H9 (cell line): ENCODE measurements at places on chromosomes 6 and 20.

DNA sequence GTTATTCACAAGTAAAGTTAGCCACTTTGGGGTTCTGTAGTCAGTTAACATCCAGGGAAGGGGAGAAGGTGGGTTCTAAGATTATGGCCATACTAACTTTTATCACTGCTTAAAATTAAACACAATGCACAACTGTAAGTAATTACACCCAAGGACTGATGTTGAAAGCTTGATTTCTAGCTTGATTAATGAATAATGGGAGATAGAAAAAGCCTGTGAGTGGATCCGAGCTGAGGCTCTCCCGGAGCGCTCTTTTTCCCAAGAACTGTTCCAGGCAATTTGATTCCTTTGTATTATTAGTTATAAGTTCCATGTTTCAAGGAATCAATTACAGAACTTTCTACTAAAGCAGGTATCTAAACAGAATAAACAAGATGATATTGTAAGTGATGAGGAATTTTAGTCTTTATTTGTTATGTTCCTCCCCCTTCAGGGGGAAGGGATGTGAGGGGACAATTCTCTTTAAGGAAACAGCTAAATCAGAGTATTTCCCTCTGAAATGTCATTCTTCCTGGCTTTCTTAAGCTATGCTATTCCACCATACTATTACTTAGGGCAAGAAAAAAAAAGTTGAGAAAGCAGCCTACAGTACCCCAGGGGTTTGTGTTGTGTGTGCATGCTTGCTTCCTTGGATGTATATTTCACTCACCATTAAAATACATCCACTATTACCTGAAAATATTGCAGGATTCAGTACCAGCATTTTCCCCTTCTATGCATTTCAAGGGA lies 3.8 kb downstream of the TSHZ2 start:
- DNase-seq = no peak

DNA sequence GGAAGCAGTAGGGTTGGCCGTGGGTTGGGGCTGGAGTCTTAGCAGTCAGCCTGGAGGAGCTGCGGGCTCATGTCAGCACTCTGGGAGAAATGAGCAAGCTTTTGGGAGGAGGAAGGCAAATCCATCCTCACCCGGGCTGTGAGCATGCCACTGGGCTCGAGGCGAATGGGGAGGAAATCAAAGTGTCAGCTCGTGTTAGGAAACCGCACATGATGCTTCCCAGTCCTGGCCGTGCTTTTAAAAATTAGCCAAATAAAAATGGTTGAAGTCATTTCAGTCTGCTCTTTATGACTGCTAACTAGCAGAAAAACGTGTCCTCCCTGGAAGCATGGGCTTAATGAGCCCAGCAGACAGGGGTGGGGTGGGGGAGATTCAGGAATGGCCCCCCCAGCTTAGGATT lies 98.1 kb downstream of the NFATC2 start:
- no peak for DNase-seq

GRCh38 chr6:2663123-2663522 lies 87.6 kb downstream of the MYLK4 start:
- no peak for DNase-seq

- DNase-seq = no peak
These were observed 54.9 kb upstream of the ZNF133 start for GRCh38 chr20:18233408-18233943.

DNA sequence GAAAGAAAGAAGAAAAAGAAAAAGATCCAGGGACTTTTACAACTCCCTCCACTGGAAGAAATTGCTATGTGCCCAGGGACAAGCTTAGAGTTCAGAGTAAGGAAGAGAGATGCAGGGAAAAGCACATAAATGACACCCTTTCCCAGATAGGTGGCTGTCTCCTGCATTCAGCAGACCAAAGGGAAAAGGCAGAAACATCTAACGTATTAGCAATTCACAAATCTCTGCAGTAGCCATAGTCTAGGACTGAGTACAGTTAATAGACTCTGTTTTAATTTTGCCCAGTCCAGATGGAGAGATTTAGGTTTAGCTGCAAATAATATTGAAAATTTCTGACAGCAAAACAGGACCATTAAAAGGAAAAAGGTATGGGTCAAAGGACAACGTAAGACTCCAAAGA lies 71.3 kb upstream of the TNFRSF21 start:
- DNase-seq = no peak

DNA sequence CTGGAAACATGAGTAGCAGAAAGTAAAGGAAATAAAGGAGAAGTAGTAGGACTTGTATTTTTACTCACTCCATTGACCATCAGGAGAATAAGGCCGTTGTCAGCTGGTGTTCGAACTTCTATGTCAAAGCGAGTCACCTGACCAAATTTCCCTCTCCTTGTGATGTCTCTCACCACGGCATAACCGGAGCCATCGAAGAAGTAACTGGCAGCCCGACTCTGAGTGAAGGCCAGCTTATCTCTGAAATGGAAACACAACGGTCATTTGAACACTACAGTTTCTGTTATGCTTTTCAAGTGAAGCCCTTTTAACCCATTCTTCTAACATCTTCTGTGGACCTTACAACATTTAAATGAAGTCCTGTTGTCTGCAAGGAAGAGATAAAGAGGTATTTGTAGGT lies 51.7 kb downstream of the FAM229B start:
- DNase-seq = no peak

- no peak for DNase-seq
These were observed 3.6 kb downstream of the SULF2 start for GRCh38 chr20:47781632-47782031.

- DNase-seq = no peak
These were observed 227.9 kb upstream of the IRAK1BP1 start for GRCh38 chr6:78639111-78640110.

DNA sequence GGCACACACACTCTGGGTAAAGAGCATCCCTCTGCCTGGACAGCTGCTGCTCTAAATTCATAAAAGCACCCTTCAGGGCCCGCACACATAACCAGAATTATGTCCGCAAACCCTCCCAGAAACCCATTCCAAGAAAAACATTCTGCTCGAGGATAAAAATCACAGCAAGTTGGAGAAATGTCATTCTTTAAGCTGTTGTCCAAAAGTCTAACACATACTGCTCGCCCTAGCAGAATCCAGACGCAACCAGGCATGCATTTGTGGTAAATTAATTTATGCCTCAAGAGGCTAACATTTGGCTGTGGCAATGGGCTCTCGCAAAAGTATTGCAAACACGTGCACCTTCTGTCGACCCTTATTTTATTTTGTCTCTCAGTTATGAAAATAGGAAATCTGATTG lies 116.1 kb upstream of the INSM1 start:
- no peak for DNase-seq

- DNase-seq = no peak
These were observed 130.4 kb upstream of the AKAP12 start for GRCh38 chr6:151109361-151109760.

- no peak for DNase-seq
These were observed 122.5 kb downstream of the MACROD2 start for GRCh38 chr20:14117768-14118167.

- DNase-seq = no peak
These were observed 4.9 kb upstream of the UBE2J1 start for GRCh38 chr6:89357390-89357789.

GRCh38 chr6:48377115-48377514 lies 266.1 kb upstream of the PTCHD4 start:
- no peak for DNase-seq

GRCh38 chr6:35093783-35094182 lies 47.4 kb downstream of the TCP11 start:
- no peak for DNase-seq

GRCh38 chr6:110590821-110591351 lies 114.5 kb upstream of the SLC22A16 start:
- no peak for DNase-seq
